Trophoblast cell (in vitro differentiated cells and primary cell): ENCODE measurements at places on chromosomes 5 and 9.

DNA sequence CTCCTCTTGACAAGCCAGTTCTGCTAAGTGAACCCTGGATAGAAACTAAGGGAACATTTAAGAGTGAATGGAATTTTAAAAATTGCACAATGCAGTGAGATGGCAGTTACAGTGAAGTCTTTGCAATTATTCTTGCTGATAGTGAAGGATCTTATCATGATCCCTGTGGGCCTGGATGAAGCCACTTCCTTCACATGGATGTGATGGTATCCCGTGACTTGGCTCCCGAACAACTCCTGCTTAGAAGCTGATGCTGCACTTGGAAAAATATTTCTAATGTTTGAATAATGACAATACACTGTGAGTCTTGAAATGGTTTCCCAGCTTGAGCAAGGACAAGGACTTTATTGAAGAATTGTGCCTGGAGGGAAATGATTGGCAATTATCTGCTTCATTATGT is 49.2 kb upstream of the NTRK2 start:
- H3K4me1 ChIP-seq, result no peaks in the 10 kb centered on the region
- no peak overlapping the region for H3K27ac ChIP-seq
- no peaks in the 10 kb centered on the region for H3K27me3 ChIP-seq
- no peak overlapping the region for H3K4me3 ChIP-seq
- peak; percentile 84 for DNase-seq

GRCh38 chr5:157252711-157253465 is 13.0 kb upstream of the CYFIP2 start:
- no peak for DNase-seq
- no peak overlapping the region for H3K4me3 ChIP-seq
- H3K36me3 ChIP-seq, result no peaks in the 10 kb centered on the region
- H3K4me1 ChIP-seq, result no peaks in the 10 kb centered on the region

DNA sequence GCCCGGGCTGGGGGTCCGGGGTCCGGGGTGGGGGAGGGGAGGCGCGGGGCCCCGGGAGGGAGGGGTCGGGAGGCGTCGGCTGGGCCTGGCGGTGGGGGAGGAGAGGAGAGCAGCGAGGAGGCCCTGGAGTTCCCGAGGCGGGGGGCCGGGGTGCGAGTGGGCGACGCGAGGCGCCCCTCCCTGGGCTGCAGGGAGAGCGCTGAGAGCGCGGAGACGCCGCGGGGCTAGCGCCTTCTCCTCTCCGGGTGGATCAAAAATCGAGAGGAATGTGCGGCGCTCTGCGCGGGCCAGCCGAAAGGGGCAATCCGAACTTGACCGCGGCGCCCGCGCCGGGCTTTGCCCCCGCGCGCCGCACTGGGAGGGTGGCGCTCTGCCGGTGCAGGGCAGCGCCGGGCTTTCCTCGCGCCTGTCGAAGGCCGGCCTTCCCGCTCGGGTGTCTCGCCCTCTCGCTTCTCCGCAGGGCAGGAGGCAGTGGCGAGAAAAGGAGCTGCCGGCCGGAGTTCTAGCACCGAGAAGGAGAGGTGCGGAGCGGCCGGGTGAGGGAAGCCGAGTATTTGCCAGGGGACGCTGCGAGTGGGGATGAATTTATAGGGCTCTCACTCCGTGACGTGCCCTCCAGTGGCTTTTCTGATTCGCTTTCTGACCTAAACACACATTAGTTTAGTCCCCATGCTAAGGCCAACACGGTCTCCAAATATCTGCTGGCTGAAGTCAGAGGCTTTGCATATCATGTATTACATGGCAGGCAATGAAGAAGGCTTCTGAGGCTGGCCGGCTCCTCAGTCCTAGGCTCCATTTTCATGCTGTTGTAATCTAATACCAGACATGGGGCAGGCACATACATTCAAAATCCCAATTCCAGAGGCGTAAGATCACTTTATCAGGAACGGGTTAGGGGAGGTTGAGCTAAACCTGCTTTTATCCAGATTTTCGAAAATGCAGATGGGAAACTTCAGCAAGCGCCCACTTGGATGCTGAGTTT is 503 bp upstream of the GDNF start:
- no peaks in the 10 kb centered on the region for H3K36me3 ChIP-seq
- H3K4me3 ChIP-seq, result peak overlapping the region; percentile 87
- peaks cover 38% of the 10 kb centered on the region for H3K27me3 ChIP-seq
- H3K4me1 ChIP-seq, result peaks cover 21% of the 10 kb centered on the region

DNA sequence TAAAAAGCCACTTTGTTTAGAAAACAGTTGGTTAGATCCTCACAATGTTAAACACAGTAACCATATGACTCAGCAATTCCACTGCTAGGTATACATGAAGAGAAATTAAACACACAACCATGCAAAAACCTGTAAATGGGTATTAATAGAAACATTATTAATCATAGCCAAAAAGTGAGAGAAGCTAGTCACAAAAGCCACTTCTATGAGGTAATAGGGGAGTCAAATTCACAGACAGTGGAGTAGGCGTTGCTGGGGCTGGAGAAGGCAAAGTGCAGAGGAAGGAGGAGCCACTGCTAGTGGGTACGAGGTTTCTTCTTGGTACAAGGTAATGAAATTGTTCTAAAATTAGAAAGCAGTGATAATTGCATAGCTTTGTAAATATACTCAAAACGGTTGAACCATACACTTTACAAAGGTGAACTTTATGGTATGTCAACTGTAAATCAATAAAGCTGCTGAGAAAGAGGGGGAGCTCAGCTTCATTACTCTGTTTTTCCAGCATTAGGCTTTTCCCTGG is 364.4 kb downstream of the GADD45G start:
- H3K4me3 ChIP-seq, result no peak overlapping the region
- no peak overlapping the region for H3K27ac ChIP-seq
- H3K36me3 ChIP-seq, result no peaks in the 10 kb centered on the region
- DNase-seq, result no peak
- no peaks in the 10 kb centered on the region for H3K27me3 ChIP-seq

DNA sequence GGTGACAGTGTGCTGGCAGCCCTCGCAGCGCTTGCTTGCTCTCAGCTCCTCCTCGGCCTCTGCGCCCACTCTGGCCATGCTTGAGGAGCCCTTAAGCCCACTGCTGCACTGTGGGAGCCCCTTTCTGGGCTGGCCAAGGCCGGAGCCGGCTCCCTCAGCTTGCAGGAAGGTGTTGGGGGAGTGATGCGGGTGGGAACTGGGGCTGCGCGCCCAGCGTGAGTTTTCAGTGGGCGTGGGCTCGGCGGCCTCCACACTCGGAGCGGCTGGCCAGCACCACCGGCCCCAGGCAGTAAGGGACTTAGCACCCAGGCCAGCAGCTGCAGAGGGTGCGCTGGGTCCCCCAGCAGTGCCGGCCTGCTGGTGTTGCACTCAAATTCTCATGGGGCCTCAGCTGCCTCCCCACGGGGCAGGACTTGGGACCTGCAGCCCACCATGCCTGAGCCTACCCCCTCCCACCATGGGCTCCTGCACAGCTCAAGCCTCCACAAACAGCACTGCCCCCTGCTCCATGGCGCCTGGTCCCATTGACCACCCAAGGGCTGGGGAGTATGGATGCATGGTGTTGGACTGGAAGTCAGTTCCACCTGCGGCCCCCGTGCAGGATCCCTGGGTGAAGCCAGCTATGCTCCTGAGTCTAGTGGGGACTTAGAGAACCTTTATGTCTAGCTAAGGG is 223.1 kb upstream of the PTPRD start:
- H3K27ac ChIP-seq, result no peak overlapping the region
- no peaks in the 10 kb centered on the region for H3K27me3 ChIP-seq
- H3K4me1 ChIP-seq, result no peaks in the 10 kb centered on the region
- no peak for DNase-seq
- H3K4me3 ChIP-seq, result no peak overlapping the region

- no peaks in the 10 kb centered on the region for H3K36me3 ChIP-seq
- no peak overlapping the region for H3K4me3 ChIP-seq
- H3K4me1 ChIP-seq, result peaks cover 15% of the 10 kb centered on the region
- no peak overlapping the region for H3K27ac ChIP-seq
Observed at GRCh38 chr5:160293901-160294561, 18.3 kb downstream of the CCNJL start.

- no peaks in the 10 kb centered on the region for H3K4me1 ChIP-seq
- no peak overlapping the region for H3K4me3 ChIP-seq
- H3K27ac ChIP-seq, result no peak overlapping the region
- H3K36me3 ChIP-seq, result no peaks in the 10 kb centered on the region
Observed at GRCh38 chr5:89106480-89106879, 223.5 kb upstream of the MEF2C start.

- no peaks in the 10 kb centered on the region for H3K27me3 ChIP-seq
- no peak overlapping the region for H3K4me3 ChIP-seq
- no peaks in the 10 kb centered on the region for H3K4me1 ChIP-seq
- peak; percentile 72 for DNase-seq
- H3K27ac ChIP-seq, result no peak overlapping the region
Observed at GRCh38 chr9:125161284-125161918, 18.1 kb upstream of the SCAI start.

- no peaks in the 10 kb centered on the region for H3K36me3 ChIP-seq
- H3K27ac ChIP-seq, result no peak overlapping the region
- H3K4me3 ChIP-seq, result no peak overlapping the region
- H3K4me1 ChIP-seq, result no peaks in the 10 kb centered on the region
- H3K27me3 ChIP-seq, result no peaks in the 10 kb centered on the region
- no peak for DNase-seq
Observed at GRCh38 chr9:123542435-123543225, 186.6 kb downstream of the CRB2 start.

GRCh38 chr9:28004900-28005299 is 431.6 kb upstream of the C9orf72 start:
- H3K27me3 ChIP-seq, result no peaks in the 10 kb centered on the region
- no peak overlapping the region for H3K4me3 ChIP-seq
- H3K36me3 ChIP-seq, result no peaks in the 10 kb centered on the region
- H3K4me1 ChIP-seq, result no peaks in the 10 kb centered on the region

- H3K4me1 ChIP-seq, result peaks cover 38% of the 10 kb centered on the region
- H3K36me3 ChIP-seq, result no peaks in the 10 kb centered on the region
- H3K27ac ChIP-seq, result no peak overlapping the region
- H3K4me3 ChIP-seq, result no peak overlapping the region
- no peaks in the 10 kb centered on the region for H3K27me3 ChIP-seq
Observed at GRCh38 chr9:127392976-127393375, 4.0 kb upstream of the SLC2A8 start.

GRCh38 chr5:16983022-16983639 is 47.0 kb upstream of the MYO10 start:
- H3K4me3 ChIP-seq, result no peak overlapping the region
- no peaks in the 10 kb centered on the region for H3K36me3 ChIP-seq
- H3K27me3 ChIP-seq, result no peaks in the 10 kb centered on the region
- no peak overlapping the region for H3K27ac ChIP-seq
- no peak for DNase-seq
- H3K4me1 ChIP-seq, result peaks cover 4% of the 10 kb centered on the region

DNA sequence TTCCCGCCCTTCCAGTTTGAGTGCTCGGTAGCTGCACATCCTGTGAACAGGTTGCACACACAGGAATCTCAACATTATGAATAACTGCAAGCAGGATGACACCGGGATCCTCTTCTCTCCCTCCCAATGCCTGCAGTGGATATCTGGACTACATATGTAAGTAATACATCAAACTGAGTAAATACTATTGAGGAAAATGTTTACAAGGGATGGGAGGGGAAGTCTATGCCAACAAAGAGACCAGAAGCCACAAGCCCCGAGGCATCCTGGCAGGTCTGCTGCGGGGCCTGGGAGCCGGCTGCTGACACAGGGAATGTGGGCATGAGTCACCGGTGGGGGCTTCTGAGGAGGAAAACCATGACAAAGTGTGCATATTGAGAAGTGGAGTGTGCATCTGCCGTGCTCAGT is 8.6 kb upstream of the ANKRD33B start:
- H3K36me3 ChIP-seq, result no peaks in the 10 kb centered on the region
- H3K27me3 ChIP-seq, result no peaks in the 10 kb centered on the region
- DNase-seq, result peak; percentile 85
- H3K4me3 ChIP-seq, result no peak overlapping the region

DNA sequence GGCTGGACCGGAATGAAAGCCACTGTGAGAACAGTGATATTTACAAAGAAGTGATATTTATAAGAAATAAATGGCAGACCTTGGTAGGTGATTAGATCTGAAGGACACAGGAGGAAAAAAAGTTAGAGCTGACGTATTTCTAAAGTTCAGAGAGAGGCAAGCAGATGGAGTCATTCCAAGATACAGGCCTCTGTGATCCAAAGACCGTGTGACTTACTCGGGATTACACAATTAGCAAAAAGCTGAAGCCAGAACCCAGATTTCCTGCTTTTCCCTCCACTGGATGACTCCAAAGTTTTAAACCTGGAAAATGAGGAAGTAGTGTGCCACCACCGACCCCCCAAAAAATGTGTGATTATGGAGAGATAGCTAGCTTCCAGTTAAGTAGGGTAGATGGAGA is 3.1 kb upstream of the DOCK8 start:
- no peaks in the 10 kb centered on the region for H3K4me1 ChIP-seq
- no peak overlapping the region for H3K4me3 ChIP-seq
- H3K27me3 ChIP-seq, result no peaks in the 10 kb centered on the region
- no peak for DNase-seq
- H3K27ac ChIP-seq, result no peak overlapping the region

DNA sequence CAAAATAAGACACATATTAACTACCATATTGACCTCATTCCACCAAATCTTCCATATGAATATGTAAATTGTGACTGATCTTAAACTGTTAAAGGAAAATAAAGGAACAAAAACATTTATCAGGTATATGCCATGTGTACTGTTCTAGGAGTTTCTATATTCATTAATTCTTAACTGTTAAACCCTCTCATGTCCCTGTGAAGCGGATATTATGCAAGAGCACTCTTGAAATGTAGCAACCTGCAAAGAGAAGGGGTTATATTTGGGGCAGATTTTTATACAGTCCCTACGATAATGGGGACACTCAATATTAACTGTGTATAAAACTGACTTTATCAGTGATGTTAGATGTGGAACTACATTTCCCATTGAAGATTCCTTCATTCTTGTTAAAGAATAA is 184.9 kb upstream of the OR13F1 start:
- no peak overlapping the region for H3K27ac ChIP-seq
- H3K27me3 ChIP-seq, result no peaks in the 10 kb centered on the region
- H3K36me3 ChIP-seq, result no peaks in the 10 kb centered on the region
- no peak overlapping the region for H3K4me3 ChIP-seq
